PC-3 (cell line): ENCODE measurements at places on chromosomes 6 and 20. TPM values are rescaled to one million over a fixed set of nuclear protein-coding genes. Genes with fewer than 3 reads are reported as not detected.

DNA sequence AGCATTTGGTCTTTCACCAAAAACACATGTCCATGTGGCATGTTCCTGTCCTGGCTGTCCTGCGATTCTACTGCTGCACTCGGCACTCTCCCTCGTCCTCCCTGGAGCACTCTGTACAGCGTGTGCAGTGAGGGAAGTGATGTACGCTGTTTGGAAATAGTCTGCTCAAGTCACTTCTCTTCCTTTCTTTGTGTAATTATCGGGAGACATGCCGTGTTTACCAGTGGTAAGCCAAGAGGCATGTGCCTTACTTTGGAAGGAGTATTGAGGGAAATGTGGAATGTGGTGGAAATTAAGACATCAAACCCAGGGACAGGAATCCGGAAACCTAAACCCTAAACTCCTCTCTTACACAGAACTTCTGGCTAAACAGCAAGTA, 268.5 kb upstream of the FOXQ1 start:
- no peak for DNase-seq
- H3K27ac ChIP-seq = no peak overlapping the region
- H3K27me3 ChIP-seq = peaks cover 99% of the 10 kb centered on the region
- H3K4me3 ChIP-seq = no peak overlapping the region

DNA sequence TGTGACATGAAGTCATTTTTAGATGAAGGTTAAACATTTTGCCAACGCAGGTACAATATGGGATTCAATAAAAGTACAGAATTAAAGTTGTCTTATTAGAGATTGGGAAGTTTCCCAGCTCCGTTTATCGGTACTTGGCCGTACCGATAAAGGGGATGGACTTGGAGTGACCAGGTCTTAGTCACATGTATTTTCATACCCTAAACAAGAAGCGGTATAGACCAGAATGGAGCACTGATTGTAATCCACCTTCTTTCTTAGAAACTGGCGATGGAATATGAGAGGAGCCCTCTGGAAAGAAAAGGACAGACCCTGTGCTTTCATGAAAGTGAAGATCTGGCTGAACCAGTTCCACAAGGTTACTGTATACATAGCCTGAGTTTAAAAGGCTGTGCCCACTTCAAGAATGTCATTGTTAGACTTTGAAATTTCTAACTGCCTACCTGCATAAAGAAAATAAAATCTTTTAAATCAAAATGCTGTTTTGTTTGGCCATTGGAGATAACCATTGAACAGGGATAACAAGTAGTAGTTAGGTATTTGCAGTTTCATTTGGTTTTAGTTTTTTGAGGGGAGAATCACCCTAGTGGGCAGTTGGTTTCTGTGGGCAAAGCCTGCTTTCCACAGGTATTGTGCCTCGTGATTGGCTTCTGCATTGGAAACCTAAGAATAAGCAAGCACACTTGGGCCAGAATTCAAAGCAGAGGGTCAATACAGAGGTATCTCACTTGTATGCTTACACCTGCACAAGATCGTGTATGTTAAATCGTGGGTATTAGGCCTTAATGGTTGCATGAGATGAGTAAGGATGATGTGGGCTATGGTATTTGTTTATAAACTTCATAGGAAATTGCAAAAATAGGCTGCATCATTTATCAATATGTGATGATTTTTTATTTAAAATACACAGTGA, 11.2 kb upstream of the ZNFX1 start:
- no peaks in the 10 kb centered on the region for H3K27me3 ChIP-seq
- H3K36me3 ChIP-seq = peaks cover 78% of the 10 kb centered on the region
- H3K4me3 ChIP-seq = 0 out of 2 replicates have a peak overlapping the region, but pooled peaks have one; percentile 0
- peak; percentile 87 for DNase-seq
- peak overlapping the region; percentile 55 for H3K27ac ChIP-seq

DNA sequence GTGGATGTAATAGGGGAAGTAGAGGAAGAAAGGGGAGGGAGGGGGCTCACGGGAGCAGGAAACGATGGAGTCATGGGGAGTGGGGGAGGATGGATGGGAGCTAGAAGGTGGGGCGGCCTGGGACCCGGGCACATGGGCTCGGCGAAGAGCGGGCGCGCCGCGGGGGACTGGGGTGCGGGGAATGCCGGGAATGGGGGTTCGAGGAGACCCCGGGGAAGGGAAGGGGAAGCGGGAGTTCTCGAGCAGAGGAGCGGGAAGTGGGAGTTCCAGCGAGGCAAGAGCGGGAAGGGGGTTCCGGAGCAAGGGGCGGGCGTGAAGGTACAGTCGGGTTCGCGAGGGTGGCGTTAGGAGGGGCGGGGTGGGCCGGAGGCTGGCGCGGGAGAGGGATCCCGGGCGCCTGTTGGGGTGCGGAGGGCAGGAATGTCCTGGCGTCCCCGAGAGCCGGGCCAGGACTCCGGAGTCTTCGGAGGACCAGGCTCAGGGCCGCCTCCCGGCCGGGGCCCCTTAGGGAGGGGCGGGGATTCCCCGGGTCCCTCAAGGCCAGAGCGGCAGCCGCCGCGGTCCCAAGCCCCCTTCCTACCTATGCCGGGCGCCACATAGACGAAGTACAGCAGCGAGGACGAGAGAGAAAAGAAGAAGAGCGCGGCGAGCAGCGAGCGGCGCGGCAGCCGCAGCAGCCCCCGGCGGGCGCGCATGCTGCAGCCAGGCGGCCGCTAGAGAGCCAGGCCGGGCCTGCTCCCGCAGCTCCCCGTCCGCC, 504 bp downstream of the B4GALT5 start:
- no peaks in the 10 kb centered on the region for H3K27me3 ChIP-seq
- H3K27ac ChIP-seq = peak overlapping the region; percentile 31
- no peak for DNase-seq
- H3K4me3 ChIP-seq = peak overlapping the region; percentile 87
- H3K4me1 ChIP-seq = peaks cover 32% of the 10 kb centered on the region

GRCh38 chr20:37323985-37324384, 22.0 kb upstream of the SRC start:
- no peak overlapping the region for H3K4me3 ChIP-seq
- DNase-seq = no peak
- no peak overlapping the region for H3K27ac ChIP-seq
- no peaks in the 10 kb centered on the region for H3K36me3 ChIP-seq
- no peaks in the 10 kb centered on the region for H3K27me3 ChIP-seq

GRCh38 chr6:65964261-65964660, 257.2 kb upstream of the EYS start:
- no peak overlapping the region for H3K4me3 ChIP-seq
- H3K27me3 ChIP-seq = no peaks in the 10 kb centered on the region
- H3K36me3 ChIP-seq = no peaks in the 10 kb centered on the region
- no peak for DNase-seq
- H3K4me1 ChIP-seq = no peaks in the 10 kb centered on the region

- no peaks in the 10 kb centered on the region for H3K27me3 ChIP-seq
- H3K4me3 ChIP-seq = no peak overlapping the region
- no peaks in the 10 kb centered on the region for H3K4me1 ChIP-seq
- no peak for DNase-seq
Measured at GRCh38 chr6:128071212-128071611, 170.4 kb upstream of the THEMIS start.

DNA sequence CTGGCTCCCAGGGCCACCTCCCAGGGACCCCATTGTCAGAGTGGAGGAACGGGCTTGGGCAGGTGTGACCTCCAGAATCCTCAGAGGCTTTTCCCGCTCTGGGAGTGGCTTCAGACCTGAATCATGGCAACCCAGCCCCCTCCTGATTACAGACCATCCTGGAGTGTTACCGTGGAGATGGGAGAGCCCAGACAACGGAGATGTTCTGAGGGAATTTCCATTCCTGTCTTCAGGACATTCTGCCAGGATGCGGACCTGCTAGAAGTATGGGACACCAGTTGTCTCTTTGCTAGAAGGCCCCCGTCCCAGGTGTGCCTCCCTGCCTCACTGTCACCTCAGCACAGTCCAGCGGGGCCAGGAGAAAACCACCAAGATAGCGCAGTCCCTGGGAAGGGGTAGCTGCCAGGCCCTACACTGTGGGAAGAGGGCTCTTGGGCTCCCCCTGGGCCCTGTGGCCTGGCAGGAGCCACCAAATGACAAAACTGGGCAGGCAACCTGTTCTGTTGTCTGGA, 109.9 kb downstream of the PSMB1 start:
- no peak for DNase-seq
- peaks cover under 1% of the 10 kb centered on the region; the same call in 1 of the 2 replicates for H3K4me1 ChIP-seq
- H3K36me3 ChIP-seq = no peaks in the 10 kb centered on the region
- H3K27ac ChIP-seq = no peak overlapping the region
- no peak overlapping the region for H3K4me3 ChIP-seq
- no peaks in the 10 kb centered on the region for H3K27me3 ChIP-seq

GRCh38 chr6:169340395-169340794, 86.7 kb upstream of the THBS2 start:
- H3K27me3 ChIP-seq = no peaks in the 10 kb centered on the region
- H3K27ac ChIP-seq = peak overlapping the region; percentile 48
- peaks cover 25% of the 10 kb centered on the region for H3K4me1 ChIP-seq
- no peak overlapping the region for H3K4me3 ChIP-seq

GRCh38 chr6:40160826-40161225, 226.6 kb upstream of the MOCS1 start:
- no peak overlapping the region for H3K27ac ChIP-seq
- H3K36me3 ChIP-seq = no peaks in the 10 kb centered on the region
- H3K4me3 ChIP-seq = no peak overlapping the region
- no peaks in the 10 kb centered on the region for H3K4me1 ChIP-seq

DNA sequence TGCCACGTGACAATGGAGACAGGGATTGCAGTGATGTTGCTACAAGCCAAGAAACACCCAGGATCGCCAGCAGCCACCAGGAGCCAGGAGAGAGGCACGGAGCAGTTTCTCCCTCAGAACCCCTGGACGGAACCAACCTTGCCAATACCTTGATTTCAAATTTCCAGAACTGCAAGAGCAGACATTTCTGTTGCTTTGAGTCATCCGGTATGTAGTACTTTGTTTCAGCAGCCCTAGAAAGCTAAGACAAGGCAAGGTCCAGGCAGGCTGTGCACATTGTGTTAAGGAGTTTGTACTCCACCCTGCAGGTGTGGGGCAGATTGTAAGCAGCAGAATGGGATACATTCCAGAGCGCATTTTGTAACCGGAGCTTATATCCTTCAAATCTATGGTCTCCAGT, 48.3 kb downstream of the TRERF1 start:
- H3K4me3 ChIP-seq = no peak overlapping the region
- H3K4me1 ChIP-seq = peaks cover 55% of the 10 kb centered on the region
- no peaks in the 10 kb centered on the region for H3K27me3 ChIP-seq
- no peak overlapping the region for H3K27ac ChIP-seq
- no peak for DNase-seq

DNA sequence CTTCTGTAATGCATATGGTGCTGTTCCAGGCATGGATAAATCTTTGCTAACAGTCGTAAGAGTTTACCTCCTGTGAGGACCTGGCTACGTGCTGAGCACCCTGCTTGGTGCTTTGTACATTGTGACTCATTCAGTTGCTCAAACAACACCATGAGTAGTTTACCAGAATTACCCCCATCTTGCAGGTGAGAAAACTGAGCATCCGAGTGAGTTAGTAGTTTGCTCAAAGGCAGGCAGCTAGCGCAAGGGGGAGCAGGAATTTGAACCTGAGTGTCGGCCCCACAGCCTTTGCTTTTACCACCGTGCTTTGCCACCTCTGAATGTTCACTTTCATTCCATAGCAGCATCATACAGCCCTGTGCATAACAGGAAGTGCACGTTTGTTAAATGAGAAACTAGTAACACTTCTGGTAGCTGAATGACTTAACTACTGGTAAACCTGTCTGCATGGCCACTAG, 121.9 kb downstream of the MTHFD1L start:
- DNase-seq = peak; percentile 56
- no peaks in the 10 kb centered on the region for H3K27me3 ChIP-seq

DNA sequence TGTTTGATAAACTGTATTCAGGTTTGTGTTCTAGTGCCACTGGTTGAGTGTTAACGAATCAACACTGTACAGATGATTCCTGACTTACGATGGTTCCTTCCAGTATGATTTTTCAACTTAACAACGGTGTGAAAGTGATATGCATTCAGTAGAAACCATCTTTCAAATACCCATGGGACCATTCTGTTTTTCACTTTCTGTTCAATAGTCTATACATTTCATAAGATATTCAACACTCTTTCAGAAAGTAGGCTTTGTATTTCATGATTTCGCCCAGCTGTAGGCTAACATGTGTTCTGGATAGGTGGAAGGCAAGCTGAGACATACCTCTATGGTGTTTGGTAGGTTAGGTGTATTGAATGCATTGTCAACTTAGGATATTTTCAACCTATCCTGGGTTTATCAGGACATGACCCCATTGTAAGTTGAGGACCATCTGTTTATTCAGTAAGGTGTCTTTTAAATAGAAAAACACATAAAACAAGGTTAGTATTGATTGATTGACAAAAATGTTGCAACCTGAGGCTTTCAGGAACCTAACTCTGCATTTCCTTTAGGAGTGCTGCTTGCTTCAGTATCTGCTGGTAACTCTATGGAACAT, 32.3 kb downstream of the SYNJ2 start:
- H3K27me3 ChIP-seq = no peaks in the 10 kb centered on the region

- no peak overlapping the region for H3K4me3 ChIP-seq
- no peaks in the 10 kb centered on the region for H3K27me3 ChIP-seq
- DNase-seq = peak; percentile 74
Measured at GRCh38 chr20:36792422-36792821, 18.9 kb upstream of the DSN1 start.

DNA sequence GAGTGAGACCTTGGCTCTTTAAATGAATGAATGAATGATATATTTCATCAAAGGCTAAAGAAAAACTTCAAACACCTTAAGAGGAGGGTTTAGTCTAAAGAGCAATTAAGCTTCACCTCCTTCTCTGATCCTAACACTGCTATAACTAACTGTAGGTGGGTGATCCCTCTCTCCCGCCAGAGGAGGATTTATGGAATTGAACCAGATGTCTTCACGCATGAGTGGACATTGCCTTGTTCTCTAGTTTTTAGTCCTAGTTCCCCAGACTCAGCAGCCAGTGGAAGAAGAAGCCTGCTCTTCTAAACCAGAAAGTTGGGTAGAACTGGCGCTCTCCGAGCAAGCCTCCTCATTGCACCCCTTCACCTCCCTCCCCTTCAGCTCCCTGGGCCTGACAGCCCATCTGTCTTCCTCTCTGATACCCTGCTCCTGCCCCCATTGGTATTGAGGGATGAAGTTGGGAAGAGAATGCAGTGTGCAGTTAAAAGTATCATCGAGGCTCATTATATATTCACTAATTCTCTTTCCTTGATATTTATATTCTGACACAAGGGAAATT, 142.7 kb downstream of the ARID1B start:
- no peak overlapping the region for H3K27ac ChIP-seq
- no peaks in the 10 kb centered on the region for H3K27me3 ChIP-seq
- DNase-seq = no peak
- no peak overlapping the region for H3K4me3 ChIP-seq
- no peaks in the 10 kb centered on the region for H3K36me3 ChIP-seq

DNA sequence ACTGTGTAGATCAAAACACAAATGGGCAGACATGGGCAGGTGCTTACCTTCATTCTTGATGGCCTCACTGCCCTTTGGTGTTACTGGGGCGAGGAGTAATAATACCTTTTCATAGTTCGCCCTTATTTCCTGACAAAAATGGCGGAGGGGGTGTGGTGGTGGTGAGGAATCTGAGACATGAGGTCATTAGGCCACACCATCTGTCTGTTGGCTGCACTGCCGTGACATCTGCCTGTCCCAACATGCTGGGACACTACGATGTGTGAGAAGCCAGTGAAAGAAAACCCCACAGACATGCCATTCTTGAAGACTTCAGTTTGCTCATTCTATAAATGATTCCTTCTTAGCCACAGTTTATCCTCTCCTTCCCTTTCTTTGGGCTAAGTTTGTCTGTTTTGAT, 13.4 kb upstream of the MAPRE1 start:
- H3K27me3 ChIP-seq = no peaks in the 10 kb centered on the region
- no peak for DNase-seq
- H3K36me3 ChIP-seq = peaks cover 13% of the 10 kb centered on the region; the same call in 1 of the 2 replicates
- H3K4me1 ChIP-seq = no peaks in the 10 kb centered on the region
- H3K4me3 ChIP-seq = no peak overlapping the region
- no peak overlapping the region for H3K27ac ChIP-seq

The MEI4 gene
- not detected in 2 replicates for total RNA-seq

The ENPP4 gene
- total RNA-seq = 2.8 and 5.1 TPM in 2 replicates

The LAMA5 gene
- 196 and 308 TPM in 2 replicates for total RNA-seq
